ENCODE measurements at places on chromosomes 16 and 17.

DNA sequence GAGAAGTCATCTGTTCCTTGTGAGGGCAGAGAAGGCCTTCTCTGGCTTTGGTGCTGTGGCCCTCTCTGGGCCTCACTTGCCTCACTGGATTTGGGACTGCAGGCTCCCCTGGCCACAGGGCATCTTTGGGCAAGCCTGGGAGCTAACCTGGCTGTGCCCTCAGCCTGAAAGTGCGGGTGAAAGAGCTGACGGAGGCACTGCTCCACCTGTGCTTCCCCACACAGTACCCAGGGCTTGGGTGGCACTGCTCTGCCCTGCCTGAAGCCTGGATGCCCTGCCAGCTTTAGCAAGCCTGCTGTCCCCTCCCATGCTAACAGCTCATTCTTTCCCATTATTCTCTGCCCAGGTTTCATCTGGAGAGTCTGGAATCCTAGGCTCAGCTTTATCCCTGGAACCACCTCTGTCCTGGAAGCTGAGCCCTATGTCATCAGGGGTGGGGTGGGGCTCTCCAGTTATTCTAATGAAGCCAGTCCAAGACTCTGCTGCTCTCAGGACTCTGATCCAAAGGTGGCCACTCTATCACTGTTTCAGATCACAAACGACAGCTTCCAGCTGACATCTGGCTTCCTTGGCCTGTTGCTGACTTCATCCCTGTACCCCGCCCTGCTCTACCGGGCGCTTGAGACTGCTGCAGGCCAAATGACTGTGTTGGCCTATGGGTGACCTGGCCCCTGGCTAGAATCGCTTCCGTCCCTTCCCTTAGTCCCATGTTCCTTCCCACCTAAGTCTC lies 29.3 kb downstream of the HIC1 start:
- no peak for DNase-seq

- no peak for DNase-seq
Measured at GRCh38 chr17:74287031-74287602, 13.1 kb downstream of the DNAI2 start.

DNA sequence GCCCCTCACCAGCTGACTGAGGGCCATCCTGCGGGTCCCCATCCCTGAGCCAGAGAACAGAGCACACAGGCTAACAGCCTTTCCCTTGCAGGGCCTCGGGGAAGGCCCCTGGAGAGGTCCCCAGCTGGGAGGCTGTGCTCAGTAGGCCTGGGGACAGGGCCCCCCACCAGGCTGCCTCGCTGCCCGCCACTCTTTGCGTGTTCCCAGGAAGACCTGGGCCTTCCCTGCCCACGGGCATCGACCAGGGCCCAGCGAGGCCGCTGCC lies 785 bp downstream of the HID1 start:
- DNase-seq = no peak

DNA sequence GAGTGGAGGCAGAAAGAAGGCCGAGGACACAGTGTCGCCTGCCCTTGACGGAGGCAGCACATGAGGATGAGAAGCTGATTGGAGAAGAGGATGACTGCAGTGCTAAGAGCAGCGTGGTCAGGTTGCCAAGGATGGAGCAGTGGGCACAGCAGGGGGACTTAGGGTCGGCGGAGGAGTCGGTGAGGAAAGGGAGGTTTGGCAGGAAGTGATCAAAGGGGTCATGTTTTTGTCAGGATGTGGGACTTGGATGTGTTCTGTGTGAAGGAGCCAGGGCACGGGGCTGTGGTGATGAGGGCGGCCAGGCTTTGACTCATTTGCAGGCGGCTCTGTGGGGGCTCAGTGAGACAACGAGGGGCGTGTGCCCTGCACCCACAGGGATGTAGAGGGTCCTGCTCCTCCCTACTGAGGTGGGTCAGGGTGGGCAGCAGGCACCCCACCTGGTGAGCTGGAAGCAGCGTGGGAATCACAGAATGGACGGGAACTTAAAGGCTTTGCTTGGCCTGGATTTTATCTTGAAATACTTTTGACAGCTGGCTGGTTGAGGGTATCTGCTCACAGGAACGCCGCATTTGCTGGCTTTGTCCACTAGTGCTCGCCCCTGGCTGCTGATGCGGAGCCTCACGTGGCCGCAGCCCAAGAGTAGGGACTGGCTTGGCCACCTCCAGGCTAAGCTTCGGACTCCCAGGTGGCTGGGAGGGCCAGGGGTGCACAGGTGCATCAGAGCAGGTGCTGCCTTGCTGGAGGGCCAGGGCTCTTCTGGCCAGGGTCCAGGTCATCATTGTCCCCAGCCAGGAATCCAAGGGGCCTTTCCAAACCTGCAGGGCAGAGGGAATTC lies 6.0 kb downstream of the MPG start:
- DNase-seq = no peak

DNA sequence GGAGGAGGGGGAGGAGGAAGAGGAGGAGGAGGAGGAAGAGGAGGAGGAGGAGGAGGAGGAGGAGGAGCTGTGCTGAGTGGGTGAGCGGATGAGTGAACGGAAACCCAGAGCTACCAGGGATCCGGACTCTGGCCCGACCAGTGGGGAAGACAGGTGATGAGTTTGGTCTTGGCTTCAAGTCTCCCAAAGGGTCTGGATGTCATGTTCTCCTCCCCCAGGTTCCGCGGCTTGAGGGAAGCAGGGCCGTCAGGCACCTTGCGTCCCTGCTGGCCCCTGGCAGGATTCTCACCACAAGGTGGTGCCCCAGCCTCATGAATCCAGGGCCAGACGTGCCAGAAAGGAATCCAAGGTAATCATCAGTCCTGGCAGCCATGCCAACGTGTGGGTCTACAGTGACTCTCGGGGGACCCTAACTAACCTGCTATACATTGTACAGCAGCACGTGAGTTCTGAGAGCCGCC lies 13.5 kb upstream of the ABAT start:
- DNase-seq = peak; percentile 70

GRCh38 chr17:67656494-67657203 lies 61.1 kb upstream of the NOL11 start:
- DNase-seq = no peak

GRCh38 chr16:89586853-89587252 lies 11.3 kb downstream of the CPNE7 start:
- no peak for DNase-seq

DNA sequence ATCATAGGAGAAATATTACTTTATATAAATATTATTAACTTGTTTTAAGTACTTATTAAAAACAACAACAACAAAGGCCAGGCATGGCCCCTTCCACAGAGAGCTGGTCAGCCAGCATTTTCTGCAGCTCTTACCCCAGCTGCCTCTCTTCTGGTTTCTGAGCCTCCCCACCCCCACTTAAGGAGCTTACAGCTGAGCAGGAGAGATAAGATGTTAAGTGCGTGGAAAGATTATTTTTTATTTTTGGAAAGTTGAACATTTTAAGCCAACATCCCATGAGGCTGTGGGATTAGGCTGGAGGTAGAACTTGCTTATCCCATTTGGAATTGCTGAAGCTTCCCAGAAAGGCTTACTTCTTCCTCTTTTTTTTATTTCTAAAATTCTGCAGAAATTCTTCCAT lies 401.2 kb downstream of the SEC14L1 start:
- DNase-seq = no peak

DNA sequence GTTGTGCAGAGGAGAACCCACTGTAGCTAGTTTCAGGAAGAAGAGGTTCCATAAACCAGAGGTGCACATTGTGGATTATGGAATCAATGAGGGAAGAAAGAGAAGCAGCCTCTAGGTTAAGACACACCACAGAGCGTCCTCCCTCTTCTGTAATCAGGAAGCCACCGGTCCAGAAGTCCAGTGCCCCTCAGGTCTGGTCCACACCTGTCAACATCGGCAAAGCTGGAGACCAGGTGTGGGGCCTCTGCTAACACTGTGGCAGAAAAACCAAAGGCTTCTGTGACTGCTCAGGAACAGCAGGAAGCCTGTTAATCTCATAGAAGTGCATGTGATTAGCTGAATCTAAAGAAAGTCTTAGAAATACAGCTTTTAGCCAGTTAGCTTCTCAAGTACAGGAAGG lies 23.3 kb downstream of the LIMD2 start:
- no peak for DNase-seq

DNA sequence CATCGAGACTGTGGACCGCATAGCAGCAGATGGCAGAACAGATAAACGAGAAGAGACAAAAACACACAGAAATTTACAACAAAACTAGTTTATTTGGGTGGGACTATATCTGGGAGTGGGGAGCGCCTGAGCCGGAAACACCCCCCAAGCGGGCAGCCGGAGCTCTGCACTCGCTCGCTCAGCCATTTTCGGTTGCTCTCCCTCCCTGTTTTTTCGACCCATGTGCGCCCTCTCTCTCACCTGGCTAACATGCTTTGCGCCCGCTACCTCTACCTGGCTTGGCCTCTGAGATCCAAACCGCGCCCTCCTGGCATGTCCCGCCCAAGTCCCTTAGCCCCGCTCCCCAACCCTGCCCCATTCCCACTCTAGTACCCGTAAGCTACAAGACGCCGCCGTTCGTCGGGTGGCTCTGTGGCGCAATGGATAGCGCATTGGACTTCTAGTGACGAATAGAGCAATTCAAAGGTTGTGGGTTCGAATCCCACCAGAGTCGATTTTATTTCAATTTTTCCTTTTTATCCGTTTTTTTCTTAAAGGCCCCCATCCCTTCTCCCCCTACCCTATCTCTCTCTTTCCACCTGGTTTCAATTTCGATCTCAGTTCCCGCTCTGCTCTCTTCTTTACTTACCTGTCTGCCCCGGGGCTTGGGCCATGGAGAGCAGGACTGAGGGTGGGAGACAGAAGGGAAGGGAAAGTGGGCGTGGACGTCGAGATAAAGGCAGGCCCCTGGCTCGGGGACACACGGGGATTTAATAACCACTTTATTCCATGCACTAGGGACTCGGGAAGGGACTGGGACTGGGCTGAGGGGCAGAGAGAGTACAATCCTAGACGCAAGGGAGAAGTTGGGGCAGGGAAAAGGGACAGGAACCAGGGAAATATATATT lies 2.4 kb upstream of the ALOXE3 start:
- DNase-seq = peak; percentile 79

- no peak for DNase-seq
Measured at GRCh38 chr17:79028496-79029326, 4.7 kb downstream of the C1QTNF1 start.

GRCh38 chr17:44219616-44220212 lies at the start of gene UBTF:
Gene UBTF, minus strand, starts transcription at chr17:44219675. Its CDS starts 1,446 bp downstream, at chr17:44218229.
- peak; percentile 72 for DNase-seq

- peak; percentile 79 for DNase-seq
Measured at GRCh38 chr16:84647828-84648594, at the start of gene KLHL36. Gene KLHL36, plus strand, starts transcription at chr16:84648511. Its CDS starts 2,357 bp downstream, at chr16:84650868.

DNA sequence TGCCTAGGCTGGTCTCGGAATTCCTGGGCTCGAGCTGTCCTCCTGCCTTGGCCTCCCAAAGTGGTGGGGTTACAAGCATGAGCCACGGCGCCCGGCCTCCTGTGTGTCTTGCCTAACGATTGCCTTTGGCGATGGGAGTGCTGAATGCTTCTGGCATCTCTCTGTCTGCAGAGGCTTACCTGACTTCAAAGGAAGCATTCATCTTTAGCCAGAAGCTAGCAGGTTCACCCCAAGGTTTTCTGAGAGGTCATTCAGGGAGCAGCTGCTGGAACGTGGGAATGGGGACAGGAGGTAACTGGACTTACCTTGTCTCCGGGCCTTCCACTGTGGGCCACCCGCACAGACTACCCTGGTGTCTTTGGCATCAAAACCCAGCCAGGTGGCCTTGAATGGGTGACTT lies 54.7 kb downstream of the PLCG2 start:
- DNase-seq = no peak

- DNase-seq = no peak
Measured at GRCh38 chr17:43572368-43572980, 26.3 kb upstream of the ETV4 start.

DNA sequence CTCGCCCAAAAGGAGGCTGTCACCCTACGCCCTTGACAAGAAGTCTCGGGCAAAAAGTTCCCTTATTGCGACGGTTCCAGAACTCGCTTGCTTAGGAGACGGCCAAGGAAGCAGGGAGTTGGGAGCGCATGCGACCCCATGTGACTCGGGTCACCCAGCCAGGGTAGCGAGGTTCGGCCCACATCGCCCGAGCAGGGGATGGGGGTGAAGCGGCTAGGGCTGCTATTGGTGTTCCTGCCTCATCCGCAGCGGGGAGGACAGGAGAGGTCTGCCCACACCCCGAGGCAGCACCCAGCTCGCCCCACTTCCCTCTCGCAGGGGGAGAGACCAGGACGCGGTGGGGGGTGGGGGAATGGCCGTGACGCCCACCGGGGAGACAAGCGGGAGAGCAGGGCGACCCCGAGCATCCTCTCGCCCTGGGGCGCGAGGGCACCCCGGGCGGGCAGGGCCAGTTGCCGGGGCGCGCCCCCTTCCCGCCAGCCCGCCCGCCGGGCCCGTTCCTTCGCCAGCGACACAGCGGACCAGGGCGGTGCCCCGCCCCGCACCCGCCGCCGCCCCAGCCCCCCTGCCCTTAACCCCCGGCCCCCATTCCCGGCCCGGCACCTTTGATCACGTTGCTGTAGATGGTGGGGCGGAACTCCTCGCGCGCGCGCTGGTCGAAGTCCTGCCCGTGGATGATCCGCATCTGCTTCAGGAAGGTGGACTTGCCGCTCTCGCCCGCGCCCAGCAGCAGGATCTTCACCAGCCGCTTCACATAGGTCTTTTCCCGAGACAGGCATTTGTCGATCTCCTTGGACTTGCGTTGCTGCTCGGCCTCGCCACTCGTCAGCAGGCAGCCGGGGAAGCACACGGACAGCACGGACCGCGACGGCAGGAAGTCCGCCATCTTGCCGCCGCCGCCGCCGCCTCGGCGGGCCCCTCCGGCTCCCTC lies 567 bp downstream of the GNA13 start:
- peak; percentile 58 for DNase-seq

- DNase-seq = no peak
Measured at GRCh38 chr16:75761108-75761507, 34.8 kb upstream of the CPHXL start.

DNA sequence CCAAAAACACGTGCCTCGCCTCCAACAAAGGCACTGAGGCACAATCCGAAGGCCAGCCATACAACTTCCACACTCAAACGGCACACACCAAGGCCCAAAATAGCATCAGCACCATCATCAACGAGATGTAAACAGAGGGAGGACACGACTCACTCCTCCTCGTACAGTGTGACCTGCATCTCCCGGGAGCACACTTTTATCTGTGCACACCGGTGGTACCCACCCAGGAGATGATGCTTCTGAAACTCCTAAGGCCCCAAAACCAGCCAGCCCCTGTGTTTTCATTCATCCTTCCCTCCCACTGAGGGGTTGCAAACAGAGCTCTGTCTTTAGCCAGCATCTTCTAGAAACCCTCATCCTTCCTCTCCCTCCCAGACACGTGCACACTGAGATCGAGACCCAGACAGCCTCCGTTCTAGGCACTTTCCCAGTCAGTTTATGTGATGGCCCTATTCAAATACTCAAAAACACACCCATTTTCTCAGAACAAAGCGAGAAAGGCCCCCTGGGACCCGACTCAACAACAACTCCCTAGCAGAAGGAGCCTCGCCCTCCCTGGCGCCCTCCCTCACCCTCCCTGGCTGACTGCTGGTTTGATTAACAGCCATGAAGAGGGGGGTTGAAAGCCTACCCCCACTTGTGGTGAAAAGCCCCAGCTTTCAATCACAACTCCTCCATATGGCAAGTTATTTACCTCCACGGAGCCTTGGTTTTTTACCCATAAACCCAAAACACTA lies 76.3 kb downstream of the GAS7 start:
- DNase-seq = no peak

DNA sequence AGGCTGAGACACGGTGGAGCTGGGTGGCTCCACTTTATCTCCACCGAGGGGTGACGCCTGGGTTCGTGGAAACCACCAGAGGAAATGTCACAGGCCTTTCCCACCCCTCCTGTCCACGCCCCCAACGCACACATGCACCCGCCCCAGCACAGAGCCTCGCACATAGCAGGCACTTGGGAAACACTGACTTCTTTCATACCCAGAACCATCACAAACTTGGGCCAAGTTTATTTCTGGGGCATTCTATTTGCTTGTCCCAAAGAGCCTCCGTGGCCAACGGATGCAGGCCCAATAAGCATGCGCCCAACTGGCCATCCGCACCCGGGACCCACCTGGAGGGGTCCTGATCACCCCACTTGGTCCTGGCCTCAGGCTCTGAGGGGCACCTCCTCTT lies 3.3 kb downstream of the BCAR1 start:
- DNase-seq = no peak

Measured in activated naive CD4-positive, alpha-beta T cell treated with Interleukin-2 at 50 U/mL for 16 hours (primary cell).